ENCODE measurements at places on chromosomes 2 and 18. TPM values are rescaled to one million over a fixed set of nuclear protein-coding genes. Genes with fewer than 3 reads are reported as not detected.

DNA sequence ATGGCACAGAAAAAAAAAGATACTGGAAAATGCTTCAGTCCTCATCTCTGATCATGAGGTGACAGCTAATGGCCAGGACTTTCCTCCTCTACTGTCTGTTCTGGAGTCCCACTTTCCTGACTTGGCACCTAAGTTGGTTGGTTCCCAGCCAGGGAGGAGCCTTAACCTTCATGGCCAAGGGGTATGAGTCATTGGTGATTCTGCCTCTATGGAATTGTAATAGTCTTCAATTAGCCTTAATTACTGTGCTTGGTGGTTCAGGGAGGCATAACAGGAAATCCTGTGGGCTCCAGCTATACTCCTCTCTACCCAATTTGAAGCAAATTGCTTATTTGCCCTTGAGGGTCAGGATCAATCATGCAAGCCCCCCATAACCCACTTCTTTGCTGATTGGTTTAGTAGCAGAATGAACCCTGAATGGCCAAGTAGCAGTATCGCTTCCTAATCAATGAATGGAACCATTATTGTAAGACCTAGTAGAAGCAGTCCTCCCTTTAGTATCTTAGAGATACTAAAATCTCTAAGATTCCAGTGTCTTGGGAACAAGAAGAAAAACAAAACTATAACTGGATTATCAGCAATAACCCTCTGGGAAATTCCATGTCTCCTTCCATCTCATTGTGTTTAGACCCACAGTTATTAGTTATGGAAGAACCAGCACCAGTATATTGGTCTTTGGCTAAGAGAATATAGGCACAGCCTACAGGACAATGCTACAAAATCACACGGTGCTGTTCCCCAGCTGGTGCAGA is 109.0 kb downstream of the COL6A3 start:
- DNase-seq: peak; percentile 35
- peaks cover 30% of the 10 kb centered on the region for H3K4me1 ChIP-seq
- no peaks in the 10 kb centered on the region for H3K27me3 ChIP-seq
- no peak overlapping the region for H3K27ac ChIP-seq
- H3K36me3 ChIP-seq: no peaks in the 10 kb centered on the region
- H3K4me3 ChIP-seq: no peak overlapping the region

GRCh38 chr18:22084547-22084946 is 84.8 kb upstream of the GATA6 start:
- H3K36me3 ChIP-seq: no peaks in the 10 kb centered on the region
- no peaks in the 10 kb centered on the region for H3K4me1 ChIP-seq
- H3K27ac ChIP-seq: no peak overlapping the region

Gene CD207
- polyA plus RNA-seq: not detected

DNA sequence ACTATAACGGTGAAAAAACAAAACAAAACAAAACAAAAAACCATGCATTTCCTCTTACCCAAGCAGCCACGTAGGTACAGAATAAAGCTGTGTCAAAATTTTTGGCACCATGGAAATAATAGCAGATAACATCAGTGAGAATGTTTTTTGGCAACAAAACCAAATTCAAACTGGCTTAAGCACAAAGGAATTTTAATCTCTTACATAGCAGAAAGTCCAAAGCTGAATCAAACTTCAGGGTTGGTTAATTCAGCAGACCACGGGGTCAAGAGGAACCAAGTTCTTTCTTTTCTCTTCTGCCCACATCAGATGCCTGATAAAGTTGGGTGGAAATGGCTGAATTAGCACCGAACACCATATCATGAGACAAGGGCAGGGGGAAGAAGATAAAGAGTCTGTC is 129.5 kb downstream of the PAX3 start:
- no peak for DNase-seq
- no peak overlapping the region for H3K27ac ChIP-seq
- H3K36me3 ChIP-seq: no peaks in the 10 kb centered on the region
- no peaks in the 10 kb centered on the region for H3K4me1 ChIP-seq
- no peaks in the 10 kb centered on the region for H3K27me3 ChIP-seq
- H3K4me3 ChIP-seq: no peak overlapping the region
